NCI-H187 treated with DMSO at 0.1 percent for 48 hours (cell line): ENCODE measurements at places on chromosomes 16 and 17.

GRCh38 chr17:49217651-49218413, 7.3 kb downstream of the ABI3 start:
- no peak for DNase-seq

- DNase-seq: no peak
Measured at GRCh38 chr16:11276896-11277593, 765 bp upstream of the PRM2 start.

DNA sequence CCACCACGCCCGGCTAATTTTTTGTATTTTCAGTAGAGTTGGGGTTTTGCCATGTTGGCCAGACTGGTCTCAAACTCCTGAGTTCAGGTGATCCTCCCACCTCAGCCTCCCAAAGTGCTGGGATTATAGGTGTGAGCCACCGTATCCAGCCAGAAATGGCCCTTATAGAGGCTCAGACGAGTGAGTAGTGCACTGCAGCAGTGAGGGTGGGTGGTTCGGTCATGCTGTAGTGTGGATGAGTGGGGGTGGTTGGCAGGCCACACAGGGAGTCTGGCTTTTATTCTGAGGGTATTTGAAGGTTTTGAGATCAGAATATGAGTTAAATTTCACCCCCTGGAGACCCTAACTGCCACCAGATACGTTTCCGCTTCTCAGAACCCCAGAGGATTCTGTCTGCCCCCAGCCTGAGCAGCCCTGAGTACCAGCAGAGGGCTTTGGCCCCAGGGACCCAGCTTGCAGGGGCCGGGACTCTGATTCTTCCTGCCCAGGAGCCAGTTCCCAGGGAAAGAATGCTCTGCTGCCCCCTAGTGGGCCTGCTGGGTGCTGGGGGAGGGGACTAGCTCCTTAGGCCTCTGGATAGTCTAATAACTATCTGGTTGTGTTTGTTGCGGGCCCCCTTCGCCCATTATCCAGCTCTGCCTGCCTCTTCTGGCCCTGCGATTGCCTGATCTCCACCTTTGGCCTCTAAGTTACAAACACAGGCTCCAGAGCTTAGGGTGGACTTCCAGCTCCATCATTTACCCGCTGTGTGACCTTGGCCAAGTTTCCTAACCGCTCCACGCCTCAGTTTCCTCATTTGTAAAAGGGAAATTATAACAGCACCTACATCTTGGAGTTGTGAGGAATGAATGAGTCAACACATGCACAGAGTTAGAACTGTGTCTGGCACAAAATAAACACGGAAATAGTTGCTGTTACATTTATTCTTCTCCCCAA, 2.0 kb downstream of the ZNF771 start:
- DNase-seq: peak; percentile 22

DNA sequence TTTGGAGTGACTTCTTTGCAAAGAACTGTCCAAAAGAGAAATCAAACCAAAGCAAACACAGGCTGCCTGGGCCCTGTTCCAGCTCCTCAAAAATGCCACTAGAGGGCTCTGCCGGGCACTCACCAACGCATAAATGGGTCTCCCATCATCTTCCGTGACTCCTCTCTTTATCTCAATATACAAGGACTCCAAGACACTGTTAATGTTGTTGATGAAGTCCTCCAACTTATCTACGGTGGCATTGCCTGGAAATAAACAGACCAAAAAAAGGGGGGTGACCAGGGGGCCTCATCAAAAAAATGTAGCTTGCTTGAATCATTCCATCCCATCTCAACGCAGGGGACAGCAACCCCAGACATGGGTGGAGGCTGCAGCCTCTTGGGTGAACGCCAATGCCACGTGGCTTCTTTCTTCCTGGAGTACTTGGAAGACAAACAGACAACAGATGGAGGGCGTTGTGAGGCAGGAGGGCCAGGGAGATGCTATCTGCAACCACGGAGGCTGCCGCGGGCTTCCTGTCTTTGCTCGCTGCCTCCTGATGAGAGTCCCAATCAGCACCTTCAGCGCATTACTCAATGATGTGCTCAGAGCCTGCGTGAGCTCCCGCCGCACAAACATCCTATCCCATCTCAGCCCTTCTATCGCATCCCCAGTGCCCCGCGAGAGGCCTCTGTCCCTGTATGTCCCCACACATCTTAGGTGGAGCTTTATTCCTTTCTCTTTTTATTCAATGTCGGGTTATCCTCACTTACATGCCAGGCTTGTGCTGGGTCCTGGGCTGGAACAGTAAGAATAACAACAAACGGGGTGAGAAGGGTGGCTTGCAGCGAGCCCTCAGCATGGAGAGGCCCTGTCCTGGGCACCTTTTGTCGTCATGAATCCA, 32.0 kb downstream of the KDM8 start:
- DNase-seq: no peak

DNA sequence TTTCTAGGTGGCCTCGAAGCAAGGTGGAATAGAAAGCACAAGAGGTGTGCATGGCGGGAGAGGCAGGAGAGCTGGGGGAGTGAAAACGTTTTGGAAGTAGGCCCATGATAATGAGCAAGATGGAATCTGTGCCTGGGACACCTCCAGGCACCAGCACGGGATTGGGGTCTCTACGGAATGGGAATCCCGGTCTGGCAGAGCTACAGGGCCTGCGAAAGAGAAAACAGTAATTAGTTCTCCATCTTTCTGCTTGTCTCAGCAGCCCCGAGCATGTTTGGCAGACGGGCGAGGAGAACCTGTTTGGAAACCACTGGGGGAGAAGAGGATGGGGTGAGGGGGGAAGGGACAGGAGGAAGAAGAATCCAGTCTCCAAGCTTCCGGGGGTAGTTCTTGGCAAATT, 258.7 kb downstream of the SOX9 start:
- DNase-seq: no peak
